Stimulated activated CD8-positive, alpha-beta memory T cell treated with anti-CD3 and anti-CD28 coated beads, Interleukin-4, amount 100 ng/mL, for 1 hour (primary cell): ENCODE measurements at places on chromosomes 12 and 14.

DNA sequence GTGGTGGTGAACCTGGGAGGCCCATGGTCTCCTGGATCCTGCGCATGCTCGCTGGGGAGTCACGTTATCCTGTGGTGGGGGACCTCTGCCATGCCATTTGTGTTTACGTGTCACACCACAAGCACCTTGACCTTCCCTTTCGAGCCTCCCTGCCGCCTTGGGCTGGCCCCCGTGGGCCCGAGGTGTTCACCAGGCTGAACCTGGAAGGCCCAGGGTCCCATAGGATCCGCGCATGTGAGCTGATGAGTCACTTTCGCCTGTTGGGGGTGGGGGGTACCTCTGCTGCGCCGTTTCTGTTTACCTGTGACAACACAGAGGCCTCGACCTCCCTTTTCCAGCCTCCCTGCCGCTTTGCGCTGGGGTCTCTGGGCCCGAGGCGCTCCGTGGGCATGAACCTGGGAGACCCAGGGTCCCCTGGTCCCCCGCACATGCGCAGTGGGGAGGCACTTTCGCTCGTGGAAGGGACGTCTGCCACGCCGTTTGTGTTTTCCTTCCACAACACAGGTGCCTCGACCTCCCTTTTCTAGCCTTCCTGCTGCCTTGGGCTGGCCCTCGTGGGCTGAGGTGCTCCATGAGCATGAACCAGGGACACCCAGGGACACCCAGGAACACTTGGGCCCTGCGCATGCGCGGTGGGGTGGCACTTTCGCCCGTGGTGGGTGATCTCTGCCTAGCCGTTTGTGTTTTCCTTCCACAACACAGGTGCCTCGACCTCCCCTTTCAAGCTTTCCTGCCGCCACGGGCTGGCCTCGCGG lies 334.1 kb downstream of the ALG10 start:
- DNase-seq, result no peak

DNA sequence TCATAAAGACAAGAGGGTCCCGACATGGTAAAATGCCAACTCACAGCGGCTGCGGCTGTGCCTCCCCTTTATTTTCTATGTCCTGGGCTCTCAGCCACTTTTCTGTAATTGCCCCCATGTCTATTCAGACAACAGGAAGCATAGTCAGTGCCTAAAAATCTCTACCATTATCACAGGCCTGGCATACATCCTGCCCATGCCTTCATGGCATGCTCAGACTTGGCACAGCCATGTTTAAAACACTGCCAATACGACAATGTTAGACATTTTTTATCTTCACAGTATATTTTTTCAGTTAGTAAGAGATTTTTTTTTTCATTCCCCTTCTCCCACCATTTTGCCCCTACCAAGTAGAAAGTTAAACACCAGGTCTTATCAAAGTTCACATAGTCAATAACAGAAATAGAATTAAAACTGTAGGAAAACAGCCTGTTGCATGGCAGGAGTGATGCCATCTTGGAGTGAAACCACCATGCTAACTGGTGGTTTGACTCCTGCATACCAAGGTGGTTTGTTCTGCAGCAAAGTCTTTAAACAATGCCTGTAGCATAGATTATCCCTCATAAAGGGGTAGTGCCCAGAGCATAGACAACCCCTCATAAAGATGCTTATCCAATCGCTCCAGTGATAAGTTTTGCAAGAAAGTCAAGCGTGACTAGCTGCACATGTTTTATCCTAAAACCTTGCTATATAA lies 18.9 kb upstream of the CERS5 start:
- DNase-seq, result no peak

- no peak for DNase-seq
These were observed 138.7 kb upstream of the DYRK2 start for GRCh38 chr12:67509666-67510386.

- peak; percentile 16 for DNase-seq
These were observed at the start of gene LRP6 for GRCh38 chr12:12266873-12267741. LRP6 (minus strand) TSS chr12:12267044; CDS start chr12:12266735, 309 bp downstream.

- no peak for DNase-seq
These were observed 163.9 kb upstream of the RASSF8 start for GRCh38 chr12:25794571-25794970.

DNA sequence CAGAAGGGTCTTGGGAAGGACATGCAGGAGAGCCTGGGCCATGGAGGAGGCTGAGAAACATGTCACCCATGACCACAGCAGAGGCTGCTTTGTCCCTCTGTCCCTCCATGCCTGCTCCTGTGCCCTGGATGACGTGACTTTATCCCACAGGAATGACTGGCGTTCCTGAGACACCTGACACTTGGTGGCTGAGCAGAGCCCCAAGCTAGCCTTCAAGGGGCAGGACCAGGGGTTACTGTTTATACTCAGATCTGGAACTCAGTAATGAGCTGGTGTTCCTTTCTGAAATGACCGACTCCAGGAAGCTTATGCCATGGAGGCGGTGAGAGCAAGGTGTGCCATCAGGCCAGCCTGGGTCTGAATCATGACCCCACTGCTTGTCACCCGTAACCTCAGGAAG lies 44.2 kb downstream of the ZFP36L1 start:
- DNase-seq, result no peak

- DNase-seq, result no peak
These were observed 35.1 kb downstream of the CCDC85C start for GRCh38 chr14:99568567-99569560.

- no peak for DNase-seq
These were observed 3.6 kb upstream of the CFAP73 start for GRCh38 chr12:113145720-113146551.

GRCh38 chr14:75249251-75249957 lies 29.2 kb upstream of the FOS start:
- peak; percentile 59 for DNase-seq

DNA sequence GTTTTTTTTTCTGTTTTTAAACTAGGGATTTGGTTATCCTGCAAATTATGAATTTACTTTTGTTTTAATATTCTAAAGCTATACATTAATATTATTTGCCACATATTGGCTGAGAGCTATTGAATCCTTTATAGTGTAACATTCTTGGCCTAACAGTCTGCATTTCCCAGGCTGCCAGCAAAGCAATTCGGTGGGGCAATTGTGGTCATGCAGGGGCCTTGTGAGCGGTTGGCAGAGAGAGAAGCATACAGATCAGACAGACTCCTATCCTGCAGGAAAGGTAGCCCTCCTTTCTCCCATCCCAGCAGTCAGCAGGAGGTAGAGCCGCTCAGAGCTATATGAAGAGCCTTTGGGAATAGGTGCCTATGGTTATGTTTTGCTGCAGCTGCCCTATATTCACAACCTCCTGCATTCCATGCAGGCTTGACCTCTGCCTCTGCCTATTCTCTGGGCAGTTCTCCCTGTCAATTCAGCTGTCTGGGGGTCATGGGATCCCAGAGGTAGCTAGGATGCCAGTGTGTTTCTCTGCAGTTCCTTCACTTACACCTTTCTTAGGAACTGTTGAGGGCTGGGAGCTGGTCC lies 144.7 kb downstream of the GPHN start:
- no peak for DNase-seq

DNA sequence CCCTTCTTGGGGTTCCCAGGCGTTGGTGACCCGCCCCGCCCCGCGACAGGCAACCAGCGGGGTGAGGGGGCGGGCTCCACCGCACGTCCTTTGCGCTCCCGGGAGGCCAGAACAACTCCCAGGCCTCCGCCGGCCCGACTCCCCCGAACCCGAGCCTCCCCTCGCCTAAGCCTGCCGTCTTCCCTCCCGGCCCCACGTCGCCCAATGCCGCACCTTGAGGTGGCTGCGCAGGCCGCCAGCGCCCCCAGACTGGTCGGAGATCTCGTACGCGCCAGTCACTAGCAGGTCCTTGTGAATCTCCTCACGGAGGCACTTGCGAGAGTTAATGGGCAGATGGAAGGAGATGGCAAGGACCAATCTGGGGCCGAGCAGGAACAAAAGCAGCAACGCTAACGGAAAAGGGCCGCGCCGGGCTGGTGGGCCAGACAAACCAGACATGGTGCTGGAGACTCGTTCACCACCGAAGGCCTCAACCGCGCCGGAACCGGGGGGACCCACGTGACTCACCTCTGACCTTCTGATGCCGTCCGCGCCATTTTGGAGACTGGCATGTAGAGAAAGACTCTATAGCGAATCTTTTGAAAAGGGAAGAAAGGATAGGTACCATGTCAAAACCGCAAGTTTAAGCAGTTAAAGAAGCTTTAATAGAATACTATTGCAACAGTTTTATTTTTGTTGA lies at the start of gene TMED10:
Gene TMED10, minus strand, starts transcription at position 471 of the 679 bp plus-strand sequence. Its CDS starts 33 bp downstream, at position 438.
- DNase-seq, result peak; percentile 88

GRCh38 chr12:6222078-6222654 lies 22.0 kb downstream of the CD9 start:
- no peak for DNase-seq

DNA sequence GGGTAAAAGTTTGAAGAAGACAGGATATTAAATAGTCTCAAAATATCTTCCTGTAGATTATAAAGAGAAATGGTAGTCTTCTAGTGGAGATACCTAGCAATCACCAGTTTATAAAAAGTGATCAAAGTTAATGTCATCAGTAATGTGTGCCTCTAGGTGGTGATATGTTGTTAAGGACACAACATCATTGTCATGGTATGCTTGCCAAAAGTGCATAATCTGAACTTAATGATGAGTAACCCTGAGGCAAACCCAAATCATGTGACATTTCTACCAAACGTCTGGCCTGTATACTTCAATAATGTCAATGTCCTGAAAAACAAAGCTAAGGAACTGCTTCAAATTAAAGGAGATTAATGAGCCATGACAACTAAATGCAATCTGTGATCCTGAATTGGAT lies 214.7 kb downstream of the PHLDA1 start:
- no peak for DNase-seq

GRCh38 chr14:71539650-71540285 lies 392.5 kb upstream of the RGS6 start:
- DNase-seq, result no peak

- no peak for DNase-seq
These were observed 9.7 kb downstream of the NFATC4 start for GRCh38 chr14:24377657-24378056.

DNA sequence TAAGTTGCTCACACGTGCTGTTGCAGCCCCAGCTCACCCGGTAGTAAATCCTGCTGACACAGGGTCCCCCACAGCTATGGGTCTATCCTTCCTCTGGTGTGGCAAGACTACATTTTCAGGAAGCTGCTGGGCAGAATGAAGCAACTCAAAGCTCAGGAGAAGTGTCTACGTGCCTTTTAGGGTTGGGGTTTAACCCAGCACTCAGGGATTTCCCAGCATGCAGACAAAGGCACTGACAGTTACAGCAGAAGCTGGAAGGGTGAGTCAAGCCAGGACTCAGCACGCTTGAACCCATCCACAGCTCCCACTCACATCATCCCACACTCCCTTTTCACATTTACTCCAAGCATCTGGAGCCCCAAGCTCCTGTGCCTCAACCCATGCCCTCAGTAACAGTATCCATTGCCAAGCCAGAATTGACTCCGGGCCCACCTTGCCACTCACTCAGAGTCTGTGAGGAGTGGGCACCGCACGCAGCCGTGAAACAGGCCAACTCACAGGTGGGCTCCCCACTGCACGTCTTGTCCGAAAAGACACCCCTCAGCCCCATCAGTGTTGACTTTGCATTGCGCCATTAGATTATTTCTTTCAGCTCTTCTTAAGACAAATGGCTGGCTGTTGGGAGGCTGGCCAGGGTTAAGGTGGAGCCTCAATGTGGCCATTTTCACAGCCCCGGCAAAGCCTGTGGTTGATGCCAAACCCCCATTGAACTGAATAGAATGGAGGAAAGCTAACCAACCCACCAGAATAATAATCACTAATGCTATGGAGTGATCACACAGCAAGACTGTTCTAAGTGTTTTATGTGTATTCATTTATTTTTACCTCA lies 59.6 kb downstream of the ZFP36L1 start:
- DNase-seq, result no peak

- no peak for DNase-seq
These were observed 155.0 kb downstream of the DAD1 start for GRCh38 chr14:22434030-22434429.

DNA sequence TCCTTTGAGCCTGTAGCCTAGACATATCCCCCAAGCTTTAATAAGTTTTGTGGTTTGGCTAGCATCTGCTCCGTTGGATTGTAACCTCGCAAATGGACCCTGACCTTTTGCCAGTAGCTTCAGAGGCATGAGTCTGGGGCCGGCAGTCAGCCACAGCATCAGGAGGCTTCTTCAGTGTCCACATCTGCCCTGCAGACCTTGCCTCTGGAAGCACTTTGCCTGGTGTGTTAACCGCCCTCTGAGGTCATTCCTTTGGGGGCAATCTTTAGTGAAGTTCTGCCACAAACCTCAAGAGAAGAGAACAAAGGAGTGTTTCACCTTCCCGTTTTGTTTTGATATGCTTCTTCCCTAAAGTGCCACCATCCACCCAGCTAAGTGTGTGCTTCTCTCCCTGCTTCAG lies 71.4 kb downstream of the GNS start:
- no peak for DNase-seq

GRCh38 chr14:90649083-90649482 lies 167.1 kb downstream of the TTC7B start:
- DNase-seq, result no peak

DNA sequence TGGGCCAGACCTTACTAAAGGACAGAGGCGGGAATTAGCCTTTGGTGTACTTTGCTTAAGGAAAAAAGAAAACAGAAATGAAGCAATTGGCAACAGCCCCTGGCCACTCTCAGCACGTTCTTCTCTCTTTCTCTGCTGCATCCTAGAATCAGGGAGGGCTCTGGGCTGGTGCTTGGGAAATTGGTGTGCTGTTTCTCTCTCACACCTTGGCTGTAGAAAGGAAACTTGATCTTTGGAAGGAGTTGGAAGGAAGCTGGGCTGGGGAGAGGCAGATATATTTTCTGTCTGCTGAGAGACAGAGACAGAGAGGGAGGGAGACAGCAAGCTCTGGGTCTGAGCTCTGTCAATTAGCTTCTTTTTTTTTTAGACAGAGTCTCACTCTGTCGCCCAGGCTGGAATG lies 27.4 kb downstream of the NOS1 start:
- no peak for DNase-seq

DNA sequence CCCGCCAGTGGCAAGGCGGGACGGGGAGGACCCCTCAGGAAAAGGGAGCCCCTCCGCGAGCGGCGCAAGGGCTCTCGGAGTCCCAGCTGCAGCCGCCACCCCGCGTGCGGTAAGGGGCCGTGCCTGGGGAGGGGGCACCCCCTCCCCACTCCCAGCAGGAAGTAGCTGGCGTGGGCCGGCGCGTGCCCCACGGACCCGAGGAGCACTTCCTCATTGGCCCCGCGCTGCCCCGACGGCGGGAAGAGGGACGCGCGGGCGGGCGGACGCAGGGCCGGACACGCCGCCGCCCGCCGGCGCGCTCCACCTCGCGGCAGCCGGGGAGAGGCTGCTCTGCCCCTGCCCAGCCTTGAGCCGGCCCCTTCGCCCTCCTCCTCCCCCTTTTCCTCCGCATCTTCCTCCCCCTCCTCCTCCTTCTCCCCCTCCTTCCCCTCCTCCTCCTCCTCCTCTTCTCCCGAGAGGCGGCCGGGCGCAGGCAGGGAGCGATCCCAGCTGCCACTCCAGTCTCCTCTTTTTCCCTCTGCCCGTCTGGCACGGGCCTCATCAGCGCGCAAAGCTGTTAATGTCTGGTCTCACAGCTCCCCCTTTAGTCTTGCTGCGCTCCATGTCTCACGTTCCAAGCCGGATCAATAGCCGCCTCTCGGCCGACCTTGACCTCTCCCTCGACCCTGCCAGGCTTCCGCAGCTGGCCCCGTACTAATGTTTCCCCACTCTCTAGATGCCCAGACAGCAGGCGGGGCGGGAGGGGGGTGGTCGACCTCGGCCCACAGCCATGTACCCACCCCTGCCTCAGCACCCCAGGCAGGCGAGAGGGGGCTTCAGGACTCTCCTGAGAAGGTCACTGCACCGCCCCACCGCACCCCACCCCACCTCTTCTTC lies 2.6 kb upstream of the BCL11B start:
- DNase-seq, result no peak

GRCh38 chr12:89414322-89414721 lies 62.0 kb upstream of the DUSP6 start:
- no peak for DNase-seq
